ENCODE measurements at places on chromosomes 2 and 18. TPM values are rescaled to one million over a fixed set of nuclear protein-coding genes. Genes with fewer than 3 reads are reported as not detected.

GRCh38 chr2:1482253-1482675, 69.0 kb downstream of the TPO start:
- no peaks in the 10 kb centered on the region for H3K4me1 ChIP-seq
- H3K27ac ChIP-seq, result no peak overlapping the region
- H3K4me3 ChIP-seq, result no peak overlapping the region
- H3K36me3 ChIP-seq, result no peaks in the 10 kb centered on the region
- no peaks in the 10 kb centered on the region for H3K27me3 ChIP-seq

GRCh38 chr2:20436716-20437470, 10.0 kb upstream of the RHOB start:
- no peak overlapping the region for H3K27ac ChIP-seq
- no peaks in the 10 kb centered on the region for H3K36me3 ChIP-seq
- peaks cover 18% of the 10 kb centered on the region for H3K4me1 ChIP-seq
- no peak overlapping the region for H3K4me3 ChIP-seq
- no peak for DNase-seq
- H3K27me3 ChIP-seq, result no peaks in the 10 kb centered on the region

DNA sequence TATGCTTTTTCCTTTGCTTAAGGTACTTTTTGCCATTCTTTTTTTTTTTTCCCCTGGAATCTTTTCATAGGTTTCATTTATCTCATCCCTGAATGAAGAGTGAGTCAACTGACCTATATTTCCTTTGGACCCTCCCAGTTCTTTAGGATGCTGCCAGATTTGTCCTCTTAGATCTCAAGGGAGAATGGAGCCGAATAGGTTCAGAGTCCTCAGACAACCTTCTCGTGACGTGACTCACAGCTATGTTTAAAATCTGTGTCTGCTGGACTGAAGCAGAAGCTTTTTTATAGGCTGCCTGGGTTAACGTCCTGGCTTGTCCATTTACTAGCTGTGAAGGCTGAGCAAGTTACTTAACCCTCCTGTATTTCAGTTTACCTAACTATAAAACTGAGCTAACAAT, 358.6 kb downstream of the DLGAP1 start:
- H3K27ac ChIP-seq, result no peak overlapping the region
- no peak overlapping the region for H3K4me3 ChIP-seq
- 0 out of 2 replicates have a peak, but pooled peaks cover 3% of the 10 kb centered on the region for H3K27me3 ChIP-seq
- no peaks in the 10 kb centered on the region for H3K4me1 ChIP-seq

Gene NEB
- 0.03 TPM for total RNA-seq

- H3K36me3 ChIP-seq, result peaks cover 38% of the 10 kb centered on the region
- no peak for DNase-seq
- H3K4me1 ChIP-seq, result peaks cover 58% of the 10 kb centered on the region
- H3K4me3 ChIP-seq, result no peak overlapping the region
- H3K27ac ChIP-seq, result no peak overlapping the region
- H3K27me3 ChIP-seq, result no peaks in the 10 kb centered on the region
Measured at GRCh38 chr2:109594246-109594885, 19.4 kb downstream of the SEPTIN10 start.

- no peak overlapping the region for H3K27ac ChIP-seq
- DNase-seq, result no peak
- H3K4me1 ChIP-seq, result no peaks in the 10 kb centered on the region
- no peaks in the 10 kb centered on the region for H3K36me3 ChIP-seq
- no peaks in the 10 kb centered on the region for H3K27me3 ChIP-seq
Measured at GRCh38 chr2:240289701-240290431, 145.6 kb upstream of the GPC1 start.

GRCh38 chr18:77959248-77959647, 709.6 kb downstream of the GALR1 start:
- no peak overlapping the region for H3K27ac ChIP-seq
- no peak overlapping the region for H3K4me3 ChIP-seq
- no peaks in the 10 kb centered on the region for H3K27me3 ChIP-seq
- no peaks in the 10 kb centered on the region for H3K36me3 ChIP-seq
- H3K4me1 ChIP-seq, result no peaks in the 10 kb centered on the region

DNA sequence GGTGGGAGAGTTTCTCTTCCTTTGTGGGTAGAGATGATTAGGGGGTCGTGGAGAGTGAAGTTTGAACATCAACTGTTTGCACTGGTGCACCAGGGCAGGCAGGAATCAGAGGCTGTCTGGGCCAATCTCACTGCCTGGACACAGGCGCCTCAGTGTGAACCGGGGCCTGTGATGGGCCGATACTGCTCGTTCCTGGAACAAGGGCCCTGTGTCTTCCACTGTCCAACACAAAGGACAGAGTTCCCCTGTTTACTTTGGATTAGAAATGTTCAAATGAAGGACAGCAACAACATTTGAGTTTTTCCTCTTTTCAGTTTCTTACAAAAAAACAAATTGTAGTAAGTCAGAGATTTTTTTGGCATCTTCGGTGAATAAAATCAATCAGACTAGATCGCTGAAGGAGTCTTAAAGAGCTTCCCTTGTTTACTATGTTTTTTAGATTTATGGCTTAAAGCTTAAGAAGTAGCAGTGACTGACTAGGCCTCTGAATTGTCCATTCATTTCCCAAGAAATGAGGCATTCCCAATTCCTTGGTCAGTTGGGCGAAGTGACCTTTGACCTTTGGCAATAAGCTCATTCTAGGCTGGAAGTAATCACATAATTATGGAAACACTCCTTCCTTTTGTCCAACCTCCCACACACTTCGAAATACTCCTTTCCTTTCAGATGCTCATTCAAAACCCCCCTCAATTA, 11.6 kb upstream of the TGFA start:
- H3K27me3 ChIP-seq, result 0 out of 2 replicates have a peak, but pooled peaks cover 3% of the 10 kb centered on the region
- no peak overlapping the region for H3K27ac ChIP-seq
- no peaks in the 10 kb centered on the region for H3K4me1 ChIP-seq
- DNase-seq, result no peak

DNA sequence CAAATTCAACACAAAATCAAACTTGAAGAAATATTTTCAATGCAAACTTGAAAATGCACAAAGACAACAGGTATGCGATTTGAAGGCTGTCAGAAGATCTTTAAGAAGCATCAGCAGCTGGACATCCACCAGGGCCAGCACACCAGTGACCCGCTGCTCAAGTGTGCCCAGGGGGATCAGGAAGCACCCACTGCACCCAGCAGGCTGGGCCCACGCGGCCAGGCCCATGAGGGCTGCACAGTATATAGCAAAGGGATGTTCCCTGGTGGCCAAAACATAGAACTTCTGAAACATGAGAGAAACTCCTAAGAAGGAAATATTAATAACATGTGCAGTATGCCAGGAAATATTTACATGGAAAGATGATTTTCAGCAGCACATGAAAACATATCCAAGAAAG, 25.0 kb downstream of the WDFY1 start:
- no peak overlapping the region for H3K27ac ChIP-seq
- no peak overlapping the region for H3K4me3 ChIP-seq
- no peaks in the 10 kb centered on the region for H3K27me3 ChIP-seq
- peaks cover 79% of the 10 kb centered on the region for H3K36me3 ChIP-seq
- H3K4me1 ChIP-seq, result peaks cover 31% of the 10 kb centered on the region

- DNase-seq, result no peak
- H3K4me3 ChIP-seq, result no peak overlapping the region
- no peak overlapping the region for H3K27ac ChIP-seq
- peaks cover 51% of the 10 kb centered on the region for H3K4me1 ChIP-seq
- no peaks in the 10 kb centered on the region for H3K36me3 ChIP-seq
Measured at GRCh38 chr18:55317864-55318263, 270.1 kb downstream of the TCF4 start.

DNA sequence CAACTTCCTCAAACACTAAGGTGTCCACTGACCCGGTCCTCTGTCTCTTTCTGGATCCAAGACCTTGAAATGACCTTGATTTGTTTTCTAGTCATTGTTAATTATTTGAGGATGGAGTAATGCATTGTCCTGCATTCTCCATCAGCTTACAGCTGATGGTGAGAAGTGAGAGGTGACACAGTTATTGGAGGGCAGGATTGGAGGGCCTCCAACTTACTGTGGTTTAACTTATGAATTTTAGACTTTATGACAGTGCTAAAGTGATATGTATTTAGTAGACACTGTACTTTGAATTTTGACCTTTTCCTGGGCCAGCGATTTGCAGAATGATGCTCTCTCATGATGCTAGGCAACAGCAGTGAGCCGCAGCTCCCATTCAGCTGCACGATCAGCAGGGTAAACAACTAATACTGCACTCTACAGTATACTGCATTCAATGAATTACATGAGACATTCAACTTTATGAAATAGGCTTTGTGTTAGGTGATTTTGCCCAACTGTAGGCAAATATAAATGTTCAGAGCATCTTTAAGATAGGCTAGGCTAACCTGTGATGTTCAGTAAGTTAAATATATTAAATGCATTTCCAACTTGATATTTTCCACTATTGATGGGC, 200.0 kb upstream of the MEX3C start:
- no peaks in the 10 kb centered on the region for H3K4me1 ChIP-seq
- H3K27ac ChIP-seq, result no peak overlapping the region
- no peak for DNase-seq

DNA sequence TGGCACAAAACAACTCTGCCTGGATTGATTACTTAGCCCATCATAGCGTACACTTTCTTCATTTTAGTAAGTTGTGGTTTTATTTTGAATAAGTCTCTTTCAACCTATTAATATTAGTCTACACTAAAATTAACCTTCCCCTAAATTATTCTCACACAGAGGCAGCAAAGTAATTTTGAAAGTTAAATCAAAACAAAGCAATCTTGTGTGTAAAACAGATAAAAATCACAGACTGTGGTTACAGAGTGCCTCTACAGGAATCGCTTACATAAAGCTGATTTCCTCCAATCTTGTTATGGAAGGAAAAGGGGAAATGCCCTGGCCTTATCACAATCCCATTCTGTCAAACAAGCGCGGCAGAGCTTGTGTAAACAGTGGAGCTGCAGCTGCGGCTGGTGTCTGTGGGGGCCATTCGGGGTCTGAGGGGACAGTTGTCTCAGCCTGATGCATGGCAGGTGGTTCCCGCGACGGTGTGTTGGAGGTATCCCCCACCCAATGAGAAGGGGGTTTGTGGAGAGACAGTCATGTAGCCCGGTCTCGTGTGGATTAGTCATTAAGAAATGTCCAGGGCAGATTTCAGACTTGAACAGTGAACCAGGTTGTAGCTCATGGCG, 42.1 kb downstream of the BCL2L11 start:
- H3K27me3 ChIP-seq, result no peaks in the 10 kb centered on the region
- H3K36me3 ChIP-seq, result no peaks in the 10 kb centered on the region
- no peak overlapping the region for H3K27ac ChIP-seq
- no peak overlapping the region for H3K4me3 ChIP-seq
- DNase-seq, result peak; percentile 24

GRCh38 chr2:155218292-155218924, 519.9 kb downstream of the KCNJ3 start:
- no peaks in the 10 kb centered on the region for H3K27me3 ChIP-seq
- no peaks in the 10 kb centered on the region for H3K4me1 ChIP-seq
- H3K4me3 ChIP-seq, result no peak overlapping the region
- no peaks in the 10 kb centered on the region for H3K36me3 ChIP-seq

- H3K27me3 ChIP-seq, result no peaks in the 10 kb centered on the region
- H3K27ac ChIP-seq, result no peak overlapping the region
- no peaks in the 10 kb centered on the region for H3K36me3 ChIP-seq
- no peak overlapping the region for H3K4me3 ChIP-seq
Measured at GRCh38 chr2:1132328-1132969, 181.8 kb downstream of the SNTG2 start.

DNA sequence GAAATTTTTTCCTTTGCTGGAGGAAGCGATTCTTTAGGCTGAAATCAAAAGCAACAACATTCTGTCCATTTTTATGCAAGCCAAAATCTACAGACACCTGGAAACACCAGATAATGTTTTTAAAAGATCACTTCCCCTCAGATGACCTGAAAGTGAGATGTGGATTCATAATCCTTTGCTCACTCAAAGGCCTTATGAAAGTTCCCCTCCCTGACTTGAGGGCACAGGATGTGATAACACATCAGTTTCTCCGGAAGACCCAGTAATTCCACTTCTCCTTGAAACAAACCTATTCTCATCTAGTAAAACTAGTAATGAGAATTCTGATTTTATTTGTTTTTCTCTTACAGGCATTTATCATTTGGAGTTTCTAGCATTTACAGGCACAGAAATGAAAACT, 218.3 kb upstream of the RND3 start:
- peaks cover 13% of the 10 kb centered on the region for H3K4me1 ChIP-seq
- H3K4me3 ChIP-seq, result no peak overlapping the region
- DNase-seq, result no peak
- no peaks in the 10 kb centered on the region for H3K36me3 ChIP-seq
- peak overlapping the region; percentile 29 for H3K27ac ChIP-seq
- H3K27me3 ChIP-seq, result no peaks in the 10 kb centered on the region

- DNase-seq, result no peak
- H3K36me3 ChIP-seq, result no peaks in the 10 kb centered on the region
- no peaks in the 10 kb centered on the region for H3K27me3 ChIP-seq
- H3K27ac ChIP-seq, result no peak overlapping the region
- no peaks in the 10 kb centered on the region for H3K4me1 ChIP-seq
Measured at GRCh38 chr2:136205615-136206014, 87.7 kb upstream of the CXCR4 start.

DNA sequence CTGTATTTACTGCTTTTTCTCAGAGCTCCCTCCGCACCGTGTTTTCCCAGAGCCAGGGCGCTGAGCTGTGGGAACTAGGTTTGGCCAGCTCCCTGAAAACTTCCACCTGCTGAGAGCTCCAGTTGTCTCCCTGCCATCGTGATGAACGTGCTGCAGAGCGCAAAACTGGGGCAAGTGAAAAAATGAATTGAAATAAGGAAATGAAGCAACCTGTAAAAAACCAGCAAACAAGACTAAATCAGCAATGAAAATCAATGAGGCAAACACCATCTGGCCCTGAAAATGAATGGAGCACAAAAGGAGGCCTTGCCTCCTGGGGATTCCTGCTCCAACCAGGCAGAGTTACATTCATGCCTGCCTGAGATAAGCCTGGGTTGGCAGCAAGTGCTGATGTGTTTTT, 129.9 kb downstream of the MARCHF4 start:
- no peak overlapping the region for H3K27ac ChIP-seq
- H3K4me3 ChIP-seq, result no peak overlapping the region
- H3K27me3 ChIP-seq, result no peaks in the 10 kb centered on the region
- no peaks in the 10 kb centered on the region for H3K4me1 ChIP-seq

Gene POTEJ
- not detected for total RNA-seq

- H3K27ac ChIP-seq, result no peak overlapping the region
- no peaks in the 10 kb centered on the region for H3K36me3 ChIP-seq
- H3K4me3 ChIP-seq, result no peak overlapping the region
- H3K27me3 ChIP-seq, result no peaks in the 10 kb centered on the region
- no peaks in the 10 kb centered on the region for H3K4me1 ChIP-seq
Measured at GRCh38 chr2:133561045-133561852, 7.0 kb downstream of the NCKAP5 start.

Gene LYG2
- not detected for total RNA-seq

Measured in SJSA1 (cell line).